Naive B cell (primary cell): ENCODE measurements at places on chromosomes 11 and 22. TPM values are rescaled to one million over a fixed set of nuclear protein-coding genes. Genes with fewer than 3 reads are reported as not detected.
A peak's percentile ranks its signal among the peaks of the same experiment; 100 is the strongest.

GRCh38 chr11:69344570-69345145 lies 50.7 kb downstream of the MYEOV start:
- no peak for DNase-seq

DNA sequence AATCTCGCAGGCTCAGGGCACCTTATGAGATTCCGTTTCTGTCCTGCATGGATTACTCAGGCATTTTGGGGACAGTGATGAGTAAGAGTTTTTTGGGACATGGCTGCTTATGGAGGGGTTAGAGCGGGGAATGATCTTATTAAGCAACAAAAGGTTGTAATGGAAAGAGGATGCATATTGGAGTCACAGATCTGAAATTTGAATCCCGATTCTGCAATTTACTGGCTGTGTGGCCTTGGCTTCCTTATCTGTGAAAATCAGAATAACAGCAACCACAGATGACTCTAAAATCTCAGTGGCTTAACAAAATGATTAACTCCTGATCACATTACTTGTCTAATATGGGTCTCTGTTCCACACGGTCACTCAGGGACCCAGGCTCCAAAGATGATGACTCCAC lies 5.8 kb downstream of the TSPAN18 start:
- DNase-seq, result no peak

- no peak for DNase-seq
These were observed 168.8 kb upstream of the CADM1 start for GRCh38 chr11:115672999-115673411.

GRCh38 chr11:106520146-106520912 lies 442.9 kb downstream of the AASDHPPT start:
- DNase-seq, result no peak

GRCh38 chr11:76512851-76513653 lies 68.2 kb downstream of the EMSY start:
- no peak for DNase-seq

- DNase-seq, result no peak
These were observed 22.1 kb upstream of the UCP3 start for GRCh38 chr11:74030723-74031676.

GRCh38 chr11:72308226-72309073 lies 64.5 kb upstream of the PHOX2A start:
- no peak for DNase-seq

- peak; percentile 14 for DNase-seq
These were observed 19.7 kb downstream of the CTR9 start for GRCh38 chr11:10770626-10771254.

DNA sequence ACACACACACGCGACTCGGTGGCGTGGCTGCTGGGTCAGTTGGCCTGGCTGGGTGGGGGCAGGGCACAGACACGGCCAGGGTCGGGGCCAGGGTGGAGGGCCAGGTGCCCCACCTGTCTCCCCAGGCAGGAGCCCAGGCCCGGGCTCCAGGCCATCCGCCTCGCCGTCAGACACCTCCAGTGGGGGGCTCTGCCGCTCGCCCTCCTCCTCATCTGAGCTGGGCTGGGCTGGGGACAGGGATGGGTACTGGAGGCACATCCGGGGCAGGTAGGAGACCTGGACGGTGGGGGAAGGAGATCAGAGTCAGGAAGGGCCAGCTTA lies 6.2 kb upstream of the MYBPC3 start:
- DNase-seq, result no peak

DNA sequence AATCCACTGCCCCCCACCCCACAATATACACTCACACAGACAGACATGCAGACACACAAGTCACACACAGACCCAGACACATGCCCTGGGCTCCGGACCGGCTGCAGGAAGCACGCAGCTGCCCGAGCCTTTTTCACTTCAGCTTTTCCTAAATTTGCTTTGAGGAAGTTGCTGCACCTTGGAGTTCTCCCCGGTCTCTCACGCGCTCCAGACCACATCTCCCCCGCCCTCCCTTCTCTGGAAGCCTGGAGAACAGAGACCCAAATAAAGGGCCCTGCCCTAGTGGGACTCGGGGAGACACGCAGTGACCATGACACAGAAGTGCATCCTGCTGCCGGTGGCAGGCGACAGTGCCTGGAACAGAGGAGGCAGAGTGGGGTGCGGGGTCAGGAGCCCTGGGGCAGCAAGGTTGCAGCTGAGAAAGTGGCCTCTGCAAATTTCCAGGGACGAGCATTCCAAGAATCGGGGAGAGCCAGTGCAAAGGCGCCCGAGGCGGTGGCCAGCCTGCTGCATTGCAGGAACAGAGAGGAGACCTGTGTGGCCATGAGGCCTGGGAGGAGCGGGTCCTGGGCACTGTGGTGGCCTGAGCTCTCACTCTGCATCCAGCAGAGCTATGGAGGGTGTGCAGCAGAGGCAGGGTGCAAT lies 19.1 kb downstream of the RPL3 start:
- DNase-seq, result peak; percentile 38

DNA sequence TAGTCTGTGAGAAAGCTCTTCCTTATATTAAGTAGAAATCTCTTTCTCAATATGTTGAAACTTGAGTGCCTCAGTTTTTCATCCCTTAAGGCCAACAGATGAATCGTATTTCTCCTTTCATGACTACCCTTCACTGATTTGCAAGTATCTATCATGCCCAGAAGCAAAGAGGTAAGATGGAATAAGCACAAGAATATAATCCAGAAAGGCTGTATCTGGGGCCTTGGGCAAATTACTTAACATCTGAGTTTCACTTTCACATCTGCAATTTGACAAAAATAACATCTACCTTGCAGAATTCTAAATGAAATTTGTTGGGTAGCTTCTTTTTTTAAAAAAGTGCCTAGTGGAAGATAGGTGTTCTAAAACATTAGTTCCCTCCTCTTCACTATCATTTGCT lies 552.4 kb upstream of the ANO5 start:
- DNase-seq, result no peak

Gene GGTLC2
- polyA plus RNA-seq, result not detected

Gene TMEM45B
- not detected for polyA plus RNA-seq

Gene MYEOV
- polyA plus RNA-seq, result not detected

Gene ALX4
- polyA plus RNA-seq, result not detected

Gene IL18BP
- polyA plus RNA-seq, result 5.8 TPM

Gene RELT
- polyA plus RNA-seq, result 35.1 TPM

Gene ZC3H12C
- not detected for polyA plus RNA-seq

Gene CTSW
- 3.7 TPM for polyA plus RNA-seq
